ENCODE measurements at places on chromosomes 16 and 17. TPM values are rescaled to one million over a fixed set of nuclear protein-coding genes. Genes with fewer than 3 reads are reported as not detected.

- no peak for DNase-seq
Measured at GRCh38 chr16:1537763-1538289, 4.4 kb downstream of the TMEM204 start.

- no peak for DNase-seq
Measured at GRCh38 chr17:1145311-1145986, 34.3 kb downstream of the ABR start.

- DNase-seq = no peak
Measured at GRCh38 chr17:56244268-56244890, 91.1 kb downstream of the ANKFN1 start.

The MYH13 gene
- polyA plus RNA-seq = not detected

The CD300A gene
- polyA plus RNA-seq = 0.95 TPM

The METRN gene
- 103 TPM for polyA plus RNA-seq

The CIAO2B gene
- 743 TPM for polyA plus RNA-seq

All from heart right ventricle (tissue), 16 donors.